ENCODE measurements at places on chromosomes 4 and X.

DNA sequence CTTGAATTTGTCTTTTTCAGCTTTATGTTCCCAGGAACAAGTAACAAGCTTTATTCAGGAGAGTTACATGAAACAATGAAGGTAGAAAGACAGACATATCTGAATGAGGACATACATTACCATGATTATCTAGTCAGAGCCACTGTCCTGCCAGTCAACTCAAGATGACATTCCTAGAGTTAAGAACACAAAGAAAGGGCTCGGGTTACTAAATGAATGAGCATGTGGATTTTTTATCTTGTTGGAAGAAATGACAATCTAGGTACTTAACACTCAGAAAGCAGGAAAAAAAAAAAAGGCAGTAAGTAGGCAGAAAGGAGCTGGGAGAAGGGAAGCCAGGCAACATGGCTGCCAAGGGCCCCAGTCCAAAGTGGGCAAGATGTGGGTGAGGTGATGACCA is 28.0 kb upstream of the PACRGL start:
- DNase-seq: no peak

GRCh38 chr4:140255467-140255866 is 101.5 kb upstream of the MAML3 start:
- DNase-seq: no peak

GRCh38 chr4:25330905-25331808 is 18.6 kb downstream of the ZCCHC4 start:
- no peak for DNase-seq

- DNase-seq: no peak
These were observed 918.6 kb upstream of the PABPC4L start for GRCh38 chr4:135120195-135120594.

GRCh38 chrX:130606425-130606824 is 204.6 kb downstream of the RBMX2 start:
- no peak for DNase-seq

DNA sequence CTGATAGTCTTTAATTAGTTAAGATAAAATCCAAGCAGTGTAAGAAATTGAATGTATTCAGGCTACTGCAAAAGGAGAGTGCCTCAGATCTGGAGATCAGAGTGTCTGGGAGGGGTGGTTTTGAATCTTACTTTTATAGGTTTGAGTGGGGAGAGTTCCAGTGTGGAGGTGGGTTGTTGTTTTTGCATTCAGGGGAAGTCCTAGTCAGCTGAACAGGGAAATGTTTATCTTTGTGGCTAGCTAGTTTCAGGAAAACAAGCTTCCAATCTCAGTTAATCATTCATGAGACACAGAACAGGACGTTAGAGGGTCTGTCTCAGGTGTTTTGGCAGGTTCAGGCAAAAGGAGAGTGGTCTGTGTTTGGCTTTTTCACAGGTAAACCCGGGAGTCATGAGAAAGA is 26.0 kb downstream of the ZNF81 start:
- DNase-seq: no peak

DNA sequence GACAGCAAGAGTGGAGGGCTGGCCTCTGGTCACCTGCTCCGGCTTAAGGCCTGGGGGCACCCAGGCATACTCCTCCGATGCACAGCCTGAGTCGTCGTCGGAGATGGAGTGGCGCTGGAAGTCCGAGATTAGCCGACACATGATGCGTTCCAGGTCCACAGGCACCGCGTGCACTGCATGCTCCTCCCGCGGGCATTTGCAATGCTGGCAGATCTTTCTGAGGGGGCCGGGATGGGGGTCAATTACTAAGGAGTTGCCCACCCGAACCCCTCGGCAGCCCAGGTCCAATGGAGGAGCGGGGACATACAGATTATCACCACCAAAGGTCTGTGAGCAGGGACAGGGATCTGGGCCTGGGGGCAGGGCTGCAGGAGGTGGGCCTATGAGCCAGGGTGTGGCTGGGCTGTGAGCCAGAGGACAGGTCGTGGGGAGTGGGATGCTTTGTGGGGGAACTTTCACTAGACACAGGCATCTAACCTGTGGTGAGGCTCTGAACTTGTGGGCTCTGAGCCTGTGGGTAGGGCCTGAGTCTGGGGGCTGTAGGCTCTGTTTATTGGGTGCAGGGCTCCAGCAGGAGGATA is 2.4 kb downstream of the PRICKLE3 start:
- no peak for DNase-seq

GRCh38 chrX:27444093-27444908 is 18.8 kb downstream of the PPP4R3C start:
- DNase-seq: no peak

DNA sequence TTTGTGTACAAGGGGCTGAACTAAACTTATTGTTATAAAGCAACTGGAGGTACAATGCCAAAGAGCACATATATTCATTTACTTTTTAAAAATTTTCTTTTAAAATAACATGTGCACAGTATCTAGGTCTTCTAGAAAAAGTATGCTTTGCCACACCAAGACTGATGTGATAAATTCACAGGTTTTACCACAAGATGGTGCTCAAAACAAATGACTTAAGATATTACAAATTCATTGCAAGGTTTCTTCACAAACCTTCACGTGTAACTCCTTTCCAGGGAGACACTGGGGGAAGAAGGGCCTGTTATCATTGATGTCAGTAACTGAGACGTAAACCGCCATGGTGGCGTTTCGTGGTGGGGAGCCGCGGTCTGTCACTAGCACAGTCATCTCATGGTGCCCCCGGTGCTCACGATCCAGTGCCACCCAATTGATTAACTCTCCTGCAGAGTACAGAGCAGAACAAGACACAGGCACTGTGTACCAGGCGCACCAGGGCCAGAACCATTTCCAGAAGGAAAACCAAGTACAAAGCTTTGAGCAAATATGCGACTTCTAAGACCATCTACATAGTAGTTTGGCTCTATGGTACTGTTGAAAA is 162.2 kb downstream of the DCHS2 start:
- no peak for DNase-seq

- no peak for DNase-seq
These were observed 31.2 kb upstream of the MCF2 start for GRCh38 chrX:139739138-139739537.

- DNase-seq: no peak
These were observed 56.9 kb downstream of the SERTM2 start for GRCh38 chrX:111568354-111568753.

GRCh38 chrX:109378281-109378680 is 103.6 kb downstream of the GUCY2F start:
- no peak for DNase-seq

GRCh38 chrX:13051529-13052172 is 7.2 kb upstream of the FAM9C start:
- DNase-seq: no peak

DNA sequence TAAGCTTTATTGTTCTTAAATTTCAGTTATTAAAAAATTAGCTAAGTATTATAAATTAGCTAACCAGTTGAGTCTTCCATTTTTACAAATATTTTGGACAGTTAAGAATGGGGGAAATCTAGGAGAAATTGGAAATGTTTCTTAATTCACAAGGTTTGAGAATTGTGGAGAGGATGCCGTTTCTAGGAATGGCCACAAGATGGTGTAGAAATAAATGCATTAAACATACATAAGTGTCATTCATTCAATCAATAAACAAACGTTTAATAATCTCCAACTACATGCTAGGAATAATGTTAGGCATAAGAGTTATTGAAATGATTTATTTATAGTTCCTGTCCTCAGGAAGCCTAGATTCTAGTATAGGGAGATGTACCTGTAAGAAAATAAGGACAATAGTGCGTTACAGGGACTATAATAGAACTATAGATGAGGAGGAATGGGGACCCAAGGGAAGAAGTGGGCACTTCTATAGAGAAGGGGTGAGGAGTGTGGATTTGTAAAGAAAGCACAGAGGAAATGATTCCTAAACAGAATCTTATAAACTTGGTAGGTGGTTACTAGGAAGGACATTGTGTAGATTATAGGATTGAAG is 195.7 kb upstream of the ANK2 start:
- no peak for DNase-seq

- peak; percentile 38 for DNase-seq
These were observed 20.0 kb downstream of the CFAP97 start for GRCh38 chr4:185183622-185184281.

GRCh38 chr4:155299103-155299502 is 77.7 kb downstream of the MAP9 start:
- no peak for DNase-seq

- no peak for DNase-seq
These were observed 254.7 kb downstream of the FBXW7 start for GRCh38 chr4:152281211-152281610.

DNA sequence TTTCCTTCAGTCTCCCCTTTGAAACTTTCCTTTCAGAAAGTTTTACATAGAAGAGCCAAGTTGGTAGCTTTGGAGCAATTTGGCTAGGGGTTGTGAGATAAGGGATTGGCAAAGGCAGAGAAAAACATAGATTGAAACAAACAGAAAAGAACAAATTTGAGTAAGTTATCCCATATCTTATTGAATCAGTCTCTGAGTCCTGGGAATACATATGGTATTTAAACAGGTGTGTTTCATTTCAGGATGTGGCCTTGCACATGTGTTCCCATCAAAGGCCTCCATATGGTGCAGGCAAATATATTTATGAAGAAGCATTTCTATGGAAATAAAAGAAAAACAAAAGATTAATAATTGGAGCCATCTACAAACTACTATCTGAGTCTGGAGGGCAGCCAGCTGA is 227.9 kb upstream of the ZFP42 start:
- no peak for DNase-seq

- DNase-seq: peak; percentile 81
These were observed 55.6 kb downstream of the MAP7D2 start for GRCh38 chrX:20060961-20061748.

- DNase-seq: no peak
These were observed 129.1 kb upstream of the SMAD1 start for GRCh38 chr4:145352438-145353145.

Data from GF-D8 (cell line).